Stimulated activated CD4-positive, alpha-beta T cell treated with anti-CD3 and anti-CD28 coated beads, Interleukin-4, amount 100 ng/mL, for 48 hours (primary cell): ENCODE measurements at places on chromosomes 12 and 14.

GRCh38 chr12:46891306-46891705, 65.5 kb upstream of the SLC38A4 start:
- DNase-seq, result no peak

DNA sequence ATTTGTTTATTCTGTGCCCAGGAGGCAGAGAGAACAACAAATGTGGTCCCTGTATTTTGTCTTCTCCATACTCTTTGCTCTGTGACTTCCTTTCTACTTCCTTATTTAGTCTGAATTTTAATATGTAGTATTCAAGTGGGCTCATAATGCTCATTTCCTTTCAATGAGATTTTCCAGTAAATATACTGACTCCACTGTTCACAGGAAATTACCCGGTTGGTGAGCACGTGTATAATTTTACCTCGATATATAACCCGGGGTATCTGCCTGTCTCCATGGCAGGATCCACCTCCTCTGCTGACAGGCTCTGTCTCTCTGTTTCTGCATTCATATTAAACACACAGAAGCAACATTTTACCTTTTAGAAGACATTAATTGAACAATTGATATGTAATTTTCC, 166.0 kb downstream of the SLC38A4 start:
- no peak for DNase-seq

- no peak for DNase-seq
Measured at GRCh38 chr14:91035855-91036254, 24.6 kb downstream of the RPS6KA5 start.

DNA sequence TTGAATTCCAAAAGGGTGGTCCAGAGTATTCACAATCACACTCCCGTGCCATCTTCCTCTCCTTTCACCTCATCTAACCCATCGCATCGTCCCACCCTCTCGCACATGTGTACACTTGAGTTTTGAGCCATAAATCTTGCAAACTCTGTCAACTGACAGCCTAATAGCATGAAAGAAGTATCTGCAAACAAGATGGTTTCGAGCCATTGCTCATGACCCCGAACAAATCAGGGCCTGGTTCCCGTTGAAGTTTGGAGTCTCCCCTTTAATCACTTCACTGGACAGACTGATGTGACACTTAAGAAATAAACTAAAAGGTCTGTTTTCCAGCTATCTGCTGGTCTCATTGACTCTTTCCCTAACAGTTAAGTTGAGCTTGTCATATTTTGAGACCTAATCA, 223.6 kb upstream of the SOX5 start:
- no peak for DNase-seq

- no peak for DNase-seq
Measured at GRCh38 chr12:89782807-89783206, 74.2 kb upstream of the ATP2B1 start.

GRCh38 chr12:23911574-23911973, 37.9 kb downstream of the SOX5 start:
- DNase-seq, result no peak

DNA sequence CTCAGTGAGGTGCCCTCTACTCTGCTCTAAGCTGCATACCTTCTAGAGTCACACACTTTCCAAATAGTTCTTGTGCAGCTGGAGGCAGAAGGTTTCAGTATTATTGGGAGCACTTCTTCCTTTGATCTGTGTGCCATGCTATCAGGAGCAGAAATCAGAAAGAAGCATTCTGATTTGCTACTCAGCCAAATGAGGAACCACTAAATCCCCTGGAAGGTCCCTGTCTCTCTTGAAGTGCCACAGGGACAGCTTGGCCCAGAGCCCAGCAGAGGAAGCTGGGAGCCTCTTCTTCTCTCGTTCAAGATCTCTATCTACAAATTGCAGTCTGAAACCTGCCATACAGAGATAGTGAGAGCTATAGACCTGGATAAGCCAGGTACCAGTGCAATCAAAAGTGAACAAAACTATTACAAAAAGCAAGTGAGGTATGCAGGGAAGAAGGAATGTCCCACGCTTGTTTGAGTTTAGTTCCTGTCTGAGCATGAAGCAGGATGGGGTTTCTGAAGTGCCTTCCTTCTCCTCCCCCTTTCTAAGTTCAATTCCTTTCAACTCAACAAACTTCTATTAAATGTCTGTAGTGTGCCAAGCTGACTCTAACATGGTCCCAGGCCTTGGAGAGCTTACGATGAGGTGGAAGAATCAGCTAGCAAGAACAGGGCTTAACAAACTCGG, 100.9 kb upstream of the PARP11 start:
- no peak for DNase-seq

GRCh38 chr14:102189874-102190273, 50.2 kb downstream of the WDR20 start:
- no peak for DNase-seq

DNA sequence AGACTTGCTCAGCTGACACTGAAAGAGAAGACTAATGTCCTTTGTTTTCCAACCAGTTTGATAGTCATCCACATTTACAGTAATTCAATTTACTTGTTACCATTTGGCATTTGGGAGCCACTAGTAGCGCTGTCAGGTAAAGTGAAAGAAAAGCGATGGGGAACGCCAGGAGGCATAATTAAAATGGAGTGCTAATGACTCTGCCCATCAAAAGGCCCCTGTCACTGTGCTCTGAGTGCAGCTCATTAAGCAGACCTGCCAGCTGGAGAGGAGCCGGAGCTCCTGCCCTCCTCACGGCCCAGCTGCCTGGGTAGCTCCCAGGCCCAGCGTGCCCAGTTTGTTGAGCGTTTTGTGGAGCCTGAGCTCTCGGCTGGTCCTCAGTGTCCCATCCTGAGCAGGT, 463.6 kb upstream of the CCDC196 start:
- DNase-seq, result no peak

GRCh38 chr12:111215881-111216280, 153.0 kb downstream of the PHETA1 start:
- no peak for DNase-seq

DNA sequence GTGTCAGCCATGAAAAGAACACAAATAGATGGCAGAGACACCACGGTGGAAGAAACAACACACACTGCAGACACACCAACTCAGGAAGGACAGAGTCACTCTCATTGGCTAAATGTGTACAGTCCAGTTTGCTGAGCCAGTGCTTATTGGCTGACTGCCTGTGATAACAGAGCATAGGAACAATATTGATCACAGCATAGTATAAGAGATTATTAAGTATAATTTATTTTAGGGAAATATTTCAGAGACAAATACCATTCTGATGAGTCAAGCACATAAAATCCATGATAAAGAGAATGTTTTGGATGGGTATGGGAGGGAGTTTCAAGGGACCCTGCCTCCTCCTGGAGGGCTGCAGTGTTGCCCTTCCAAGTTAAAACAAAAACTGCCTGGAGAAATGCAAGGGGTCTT, 50.9 kb downstream of the BTG1 start:
- DNase-seq, result no peak

DNA sequence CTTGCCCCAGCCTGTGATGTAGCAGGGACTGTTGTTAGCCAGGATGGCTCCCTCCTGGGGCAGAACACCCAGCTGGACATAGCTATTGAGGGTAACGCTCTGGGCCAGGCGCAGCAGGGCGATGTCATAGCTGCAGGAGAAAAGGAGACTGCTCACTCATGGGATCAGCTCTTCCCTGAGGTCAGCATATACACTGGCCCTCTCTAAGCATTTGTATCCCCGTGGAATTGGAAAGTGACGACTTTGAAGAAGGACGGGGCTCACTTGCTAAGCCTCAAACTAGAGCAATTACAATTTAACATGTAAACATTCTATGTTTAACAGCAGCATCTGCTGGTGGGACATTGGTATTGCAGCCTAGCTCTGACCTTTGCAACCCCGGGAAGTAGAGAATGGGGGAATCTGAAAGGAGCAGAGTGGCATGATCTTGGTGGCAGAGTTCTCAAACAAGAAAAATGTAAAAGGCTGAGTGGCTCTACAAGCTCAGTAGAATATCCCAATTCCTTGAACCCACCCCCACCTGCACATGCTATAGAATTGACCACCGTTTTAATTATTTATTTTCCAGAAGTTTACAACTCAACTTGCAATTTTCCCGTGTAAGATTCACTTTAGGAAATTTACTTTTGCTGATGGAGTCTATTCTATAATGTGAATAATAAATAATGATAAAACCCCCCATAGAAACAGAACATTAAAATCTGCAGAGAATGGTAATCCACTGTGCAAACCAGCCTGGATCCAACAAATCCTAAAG, 5.0 kb downstream of the CELA1 start:
- DNase-seq, result peak; percentile 52

GRCh38 chr12:42705863-42706262, 116.3 kb upstream of the PRICKLE1 start:
- DNase-seq, result no peak

DNA sequence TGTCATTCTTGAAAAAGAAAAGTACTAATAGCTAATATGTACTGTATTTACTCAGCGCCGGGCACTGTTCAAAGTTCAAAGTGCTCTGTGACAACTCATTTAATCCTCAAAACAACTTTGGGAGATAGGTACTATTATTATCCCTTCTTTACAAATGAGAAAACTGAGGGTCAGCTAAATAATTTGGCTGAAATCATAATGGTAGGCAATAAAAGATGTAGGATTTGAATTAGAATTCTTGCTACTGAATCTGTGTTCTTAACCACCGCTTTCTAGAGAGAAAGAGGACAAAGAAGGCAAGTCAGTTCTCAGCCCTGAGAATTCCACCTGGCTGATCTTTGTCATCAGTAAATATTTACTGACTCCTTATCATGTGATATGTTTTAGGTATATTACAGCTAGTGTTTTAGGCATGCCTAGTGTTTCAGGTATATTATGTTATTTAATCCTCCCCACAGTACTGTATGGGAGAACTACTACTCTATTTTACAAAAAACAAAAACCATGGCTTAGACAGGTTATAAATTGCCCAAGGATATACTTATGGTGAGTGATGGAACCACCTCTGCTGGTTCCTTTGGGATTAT, 205.7 kb upstream of the GZMB start:
- DNase-seq, result no peak

DNA sequence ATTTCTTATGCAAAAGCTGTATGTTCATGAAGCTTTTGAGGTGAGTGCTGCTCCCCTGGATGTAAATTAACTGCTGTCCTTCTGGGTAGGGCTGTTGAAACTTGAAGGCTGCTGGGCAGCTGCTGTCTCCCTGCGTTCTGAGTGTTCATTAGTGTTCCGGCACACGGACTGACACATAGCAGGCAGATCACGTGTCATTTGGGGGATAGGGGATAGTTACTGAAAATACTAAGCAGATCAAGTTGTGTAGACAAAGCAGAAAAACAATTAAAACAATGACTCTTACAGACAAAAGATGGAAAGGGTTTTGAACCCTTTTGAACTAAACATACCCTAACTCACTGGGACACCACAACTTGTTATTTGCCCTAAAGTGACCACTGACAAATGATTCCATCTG, 82.5 kb downstream of the PRICKLE1 start:
- no peak for DNase-seq

GRCh38 chr12:96824074-96824837, 82.8 kb upstream of the NEDD1 start:
- no peak for DNase-seq

- DNase-seq, result no peak
Measured at GRCh38 chr14:96762650-96763049, 34.5 kb upstream of the VRK1 start.

GRCh38 chr14:100901391-100902183, 1.9 kb downstream of the RTL1 start:
- no peak for DNase-seq

GRCh38 chr12:126204326-126204725, 1139.1 kb downstream of the AACS start:
- DNase-seq, result no peak

DNA sequence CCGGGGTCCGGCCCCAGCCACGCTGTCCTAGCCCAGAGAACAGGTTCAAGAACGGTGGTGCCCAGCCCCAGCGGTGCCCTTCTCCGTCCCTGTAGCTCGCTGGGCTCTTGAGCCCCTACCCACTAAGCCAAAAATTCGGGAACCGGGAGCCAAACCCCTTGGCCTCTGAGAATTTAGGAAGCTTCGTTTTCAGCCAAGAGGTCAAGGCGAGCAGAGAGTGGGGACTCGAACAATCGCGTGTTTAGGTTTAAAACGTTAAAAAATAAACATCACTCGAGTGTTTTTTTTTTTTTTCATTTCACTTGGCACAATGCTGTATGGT, 6.2 kb downstream of the SIX1 start:
- DNase-seq, result no peak

GRCh38 chr12:48629541-48629940, 52.5 kb downstream of the KANSL2 start:
- DNase-seq, result no peak

DNA sequence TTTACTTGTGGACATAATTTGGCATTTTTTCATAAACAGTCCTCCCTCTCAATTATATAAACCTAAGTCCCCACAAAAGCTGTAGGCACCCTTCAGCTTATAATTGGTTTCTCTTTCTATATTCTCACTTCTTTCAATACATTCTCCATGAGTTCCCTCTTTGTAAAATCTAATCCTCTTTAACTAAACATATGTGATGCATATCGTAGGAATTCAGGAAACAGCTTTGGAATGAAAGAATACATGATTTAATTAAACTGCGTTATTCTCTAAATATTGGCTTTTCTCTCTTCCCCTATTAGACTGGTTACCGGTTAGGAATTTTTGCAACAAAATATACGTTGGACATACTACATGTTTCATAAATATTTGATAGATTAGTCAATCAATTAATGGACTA, 1122.6 kb downstream of the FLRT2 start:
- DNase-seq, result no peak

DNA sequence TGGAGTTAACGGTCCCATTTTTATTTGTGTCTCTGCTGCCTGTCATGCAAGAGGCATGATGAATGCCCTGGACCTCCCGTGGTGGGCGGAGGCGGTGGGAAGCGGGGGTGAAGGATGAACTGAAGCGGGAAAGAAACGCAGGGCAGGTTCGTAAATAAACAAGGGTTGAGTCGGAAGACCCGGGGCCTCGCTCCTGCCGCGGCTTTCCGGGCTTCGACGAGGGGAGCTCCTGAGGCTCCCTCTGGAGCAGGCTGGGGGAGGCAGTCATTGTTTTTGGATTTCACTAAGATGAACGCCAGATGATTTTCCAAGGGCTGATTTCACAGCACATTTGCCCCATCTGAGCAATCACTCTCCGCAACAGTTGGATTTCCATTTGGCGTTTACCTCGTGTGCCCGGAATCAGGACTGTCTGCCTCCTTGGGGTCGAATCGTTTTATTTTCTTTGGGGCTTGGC, 130.2 kb downstream of the SLC38A6 start:
- DNase-seq, result no peak

DNA sequence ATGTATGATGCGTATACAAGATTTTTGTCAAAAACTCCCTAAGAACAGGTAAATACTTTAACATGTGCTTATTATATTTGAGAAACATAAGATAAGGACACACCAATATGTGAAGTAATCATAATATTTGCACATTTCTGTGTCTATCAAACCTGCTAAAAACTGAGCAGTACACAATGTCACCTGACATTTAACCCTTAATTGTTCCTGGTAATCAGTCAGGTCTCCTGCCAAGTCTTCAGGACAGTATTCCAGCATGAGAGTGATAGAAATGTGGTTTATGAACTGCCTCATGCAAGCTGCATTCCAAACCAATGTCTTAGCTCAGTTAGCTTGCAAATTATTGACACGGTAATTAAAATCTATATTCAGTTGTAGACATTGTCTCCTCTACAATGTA, 4.2 kb downstream of the SOX5 start:
- no peak for DNase-seq
